ENCODE measurements at places on chromosomes 5 and 9. TPM values are rescaled to one million over a fixed set of nuclear protein-coding genes. Genes with fewer than 3 reads are reported as not detected.

Gene SPATA31A3
- not detected for total RNA-seq

Gene PCDHGA4
- total RNA-seq: 1.4 TPM

Gene BAAT
- total RNA-seq: not detected

Gene SPATA31D3
- total RNA-seq: not detected

Gene CHSY3
- total RNA-seq: 2.4 TPM

Gene NMUR2
- total RNA-seq: not detected

Gene NR5A1
- total RNA-seq: not detected

Gene SLC36A3
- not detected for total RNA-seq

Gene RNF38
- 8.9 TPM for total RNA-seq

Gene ETF1
- total RNA-seq: 165 TPM

Gene TICAM2
- total RNA-seq: 11.1 TPM

Gene CCL27
- total RNA-seq: not detected

Gene SPINK6
- 0.89 TPM for total RNA-seq

Gene PTCD2
- 17.3 TPM for total RNA-seq

Gene LHX3
- not detected for total RNA-seq

Gene C9orf50
- total RNA-seq: not detected

Gene PCDHB14
- total RNA-seq: 17.6 TPM

Gene NR2F1
- 6.9 TPM for total RNA-seq

Gene TMEM174
- total RNA-seq: not detected

Gene MATR3
- 333 TPM for total RNA-seq

Gene PLAC8L1
- not detected for total RNA-seq

Gene CARD9
- 0.95 TPM for total RNA-seq

Gene PIK3R1
- 11.4 TPM for total RNA-seq

Gene DAB2
- total RNA-seq: 46.1 TPM

Gene DPYSL3
- total RNA-seq: 485 TPM

Gene SLC46A2
- not detected for total RNA-seq

Gene IFNE
- total RNA-seq: not detected

Gene FSD1L
- total RNA-seq: 11.7 TPM

Gene C5orf47
- total RNA-seq: not detected

Gene DMRTA1
- total RNA-seq: 0.88 TPM

Gene SLC36A2
- total RNA-seq: not detected

Gene INSL4
- not detected for total RNA-seq

Gene MYO10
- total RNA-seq: 9.4 TPM

Gene NUTM2F
- total RNA-seq: not detected

Gene STOML2
- total RNA-seq: 102 TPM

Gene FOCAD
- total RNA-seq: 32.1 TPM

Gene USP20
- total RNA-seq: 7.0 TPM

Gene AIF1L
- total RNA-seq: 1.4 TPM

Gene SNCAIP
- 4.7 TPM for total RNA-seq

All from A172 (cell line).